Posterior cingulate gyrus (tissue), 11 donors: ENCODE measurements at places on chromosomes 2 and 18.

- no peak for DNase-seq
Observed at GRCh38 chr2:18971628-18972027, 382.3 kb upstream of the NT5C1B start.

DNA sequence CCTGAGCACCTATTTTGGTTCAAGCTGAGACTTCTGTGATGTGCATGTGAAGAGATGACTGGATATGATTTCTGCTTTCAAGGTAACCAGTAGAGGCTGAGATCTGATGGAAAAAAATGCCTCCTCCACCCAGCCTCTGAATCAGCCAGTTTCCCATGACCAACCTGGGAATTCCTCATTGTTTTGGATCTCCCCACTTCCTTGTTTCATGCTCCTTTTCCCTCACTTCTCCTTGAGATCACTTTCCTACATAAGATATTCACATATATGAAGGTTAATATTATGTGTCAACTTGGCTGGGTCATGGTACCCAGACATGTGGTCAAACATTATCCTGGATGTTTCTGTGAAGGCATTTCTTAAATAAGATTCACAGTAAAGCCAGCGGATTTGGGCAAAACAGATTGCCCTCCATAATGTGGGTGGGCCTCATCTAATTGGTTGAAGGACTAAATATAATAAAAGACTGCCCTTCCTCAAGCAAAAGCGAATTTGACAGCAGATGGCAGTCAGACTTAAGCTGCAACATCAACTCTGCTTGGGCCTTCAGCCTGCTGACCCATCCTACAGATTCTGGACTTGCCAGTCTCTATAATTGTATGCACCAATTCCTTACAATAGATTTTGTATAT is 379.4 kb downstream of the TNS1 start:
- no peak for DNase-seq

DNA sequence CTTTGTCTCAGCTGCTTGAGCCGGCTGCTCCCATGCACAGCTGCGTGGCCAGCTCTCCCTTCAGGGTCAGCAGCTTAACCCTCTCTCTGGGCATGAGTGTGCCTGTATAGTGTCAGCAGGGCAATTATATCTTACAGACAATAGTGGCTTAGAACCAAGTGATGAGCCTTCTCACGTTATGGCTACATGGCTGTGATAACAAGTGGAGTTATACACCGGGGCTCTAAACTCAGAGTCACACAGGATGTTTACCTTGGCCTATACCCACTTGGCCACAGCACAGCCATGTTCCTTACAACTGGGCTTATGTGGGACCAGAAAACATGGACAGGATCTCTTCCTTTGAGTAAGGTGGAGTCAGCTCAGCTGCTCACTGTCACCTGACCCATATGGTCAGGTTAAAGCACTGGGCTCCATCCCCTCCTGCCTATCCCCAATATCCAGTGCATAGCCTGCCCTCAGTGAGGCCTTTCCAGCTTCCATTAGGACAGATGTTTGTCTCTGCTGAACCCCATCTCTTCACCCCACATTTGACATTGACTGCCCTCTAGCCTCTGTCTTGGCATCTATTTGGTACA is 294.2 kb upstream of the NCKAP5 start:
- no peak for DNase-seq

DNA sequence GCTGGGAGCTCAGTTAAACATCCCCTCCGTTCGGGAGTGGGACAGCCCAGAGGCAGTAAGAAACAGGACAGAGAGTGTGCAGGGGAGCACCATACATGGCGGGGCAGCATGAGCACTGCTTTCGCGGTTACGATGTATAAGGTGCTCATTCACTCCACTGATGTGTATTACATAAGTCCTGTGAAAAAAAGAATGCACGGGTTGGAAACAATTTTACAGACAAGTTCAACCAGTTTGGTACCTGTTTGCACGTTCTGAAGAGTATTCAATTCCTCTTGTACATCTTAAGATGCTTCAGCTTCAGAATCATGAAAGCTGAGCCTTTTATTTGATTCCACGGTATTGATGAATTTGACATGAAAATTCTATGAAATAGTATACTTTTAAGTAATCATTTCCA is 97.8 kb upstream of the NETO1 start:
- no peak for DNase-seq

DNA sequence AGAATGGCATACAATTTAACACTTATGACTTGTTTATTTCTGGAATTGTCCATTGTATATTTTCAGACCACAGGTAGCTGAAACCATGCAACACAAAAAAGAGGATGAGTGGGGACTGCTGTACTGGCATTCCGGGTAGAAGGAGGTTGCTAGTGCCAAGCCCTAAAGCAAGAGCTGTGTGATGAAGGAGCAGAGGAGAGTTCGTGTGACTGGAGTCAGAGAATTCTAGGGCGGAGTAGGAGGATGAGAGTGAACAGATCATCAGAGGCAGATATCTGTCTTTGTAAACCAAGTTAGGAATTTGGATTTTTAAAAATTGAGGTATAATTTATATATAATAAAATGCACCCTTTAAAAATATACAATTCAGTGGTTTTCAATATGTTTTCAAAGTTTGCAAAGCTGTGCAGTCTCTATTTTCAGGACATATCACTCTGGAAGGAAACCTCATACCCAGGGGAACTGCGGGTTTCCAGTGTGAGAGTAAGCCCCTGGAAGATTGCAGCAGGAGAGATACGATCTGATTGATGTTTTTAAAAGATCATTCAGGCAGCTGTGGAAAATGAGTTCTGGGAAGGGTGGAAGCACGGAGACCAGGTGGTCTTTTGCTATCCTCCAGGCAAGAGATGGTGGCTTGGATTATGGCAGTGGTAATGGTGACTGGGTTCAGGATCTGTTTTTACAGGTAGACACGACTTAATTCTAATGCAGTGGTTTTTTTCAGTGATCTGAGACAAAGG is 36.4 kb downstream of the TAF1B start:
- DNase-seq = no peak

DNA sequence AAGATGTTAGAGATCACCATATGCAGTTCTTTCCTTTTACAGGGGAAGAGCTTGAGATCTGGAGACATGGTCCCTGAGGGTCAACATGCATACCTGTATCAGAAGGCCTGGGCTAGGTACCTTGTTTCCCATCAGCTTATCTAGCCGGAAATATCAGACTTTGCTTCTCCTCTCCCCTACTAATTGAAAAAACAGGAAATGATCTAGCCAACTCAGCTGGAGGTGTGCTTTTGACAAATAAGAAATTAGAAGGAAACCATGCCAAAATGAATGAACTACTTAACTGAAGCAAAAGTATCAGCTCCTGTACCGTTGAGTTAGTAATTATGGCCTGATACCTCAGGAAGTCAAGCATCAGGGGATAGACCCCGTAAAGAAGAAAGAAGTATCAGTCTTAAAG is 20.4 kb downstream of the PKP4 start:
- no peak for DNase-seq

DNA sequence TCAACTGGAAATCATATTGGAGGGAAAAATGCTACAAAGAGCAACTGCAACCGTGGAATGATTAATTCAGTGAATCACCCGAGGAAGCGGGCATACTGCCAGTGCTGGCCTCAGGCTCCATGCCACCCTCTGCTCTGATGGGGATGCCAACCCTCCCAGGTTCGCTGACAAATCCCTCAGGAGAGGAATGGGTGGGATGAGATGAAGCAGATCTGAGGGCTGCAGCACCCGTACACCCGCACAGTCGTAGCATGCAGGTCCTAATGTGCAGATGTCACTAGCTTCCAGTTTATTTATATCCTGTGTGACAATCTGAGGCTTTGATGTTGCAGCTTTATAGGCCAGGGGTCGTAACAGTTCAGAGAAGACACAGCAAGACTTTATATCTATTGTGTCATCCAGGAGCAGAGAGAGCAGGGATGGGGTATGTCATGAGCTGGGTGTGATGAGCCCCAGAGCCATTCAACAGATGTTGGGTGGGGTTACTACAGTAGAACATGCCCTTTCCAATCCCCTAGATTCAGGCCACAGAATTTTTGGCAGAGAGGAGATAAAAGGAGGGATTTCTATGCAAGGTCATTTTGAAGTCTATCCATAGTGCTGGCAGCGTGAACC is 44.6 kb downstream of the DPP4 start:
- peak; percentile 94 for DNase-seq

DNA sequence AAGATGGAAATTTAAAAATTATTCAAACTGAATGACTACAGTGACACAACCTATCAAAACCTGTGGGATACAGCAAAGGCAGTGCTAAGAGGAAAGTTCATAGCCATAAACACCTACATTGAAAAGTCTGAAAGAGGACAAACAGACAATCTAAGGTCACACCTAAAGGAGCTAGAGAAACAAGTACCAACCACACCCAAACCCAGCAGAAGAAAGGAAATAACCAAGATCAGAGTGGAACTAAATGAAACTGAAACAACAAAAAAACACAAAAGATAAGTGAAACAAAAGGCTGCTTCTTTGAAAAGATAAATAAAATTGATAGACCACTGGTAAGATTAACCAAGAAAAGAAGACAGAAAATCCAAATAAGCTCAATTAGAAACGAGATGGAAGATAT is 247.2 kb upstream of the ZNF804A start:
- DNase-seq = no peak
